ENCODE measurements at places on chromosomes 7 and 10.

GRCh38 chr7:81676813-81677212 is 93.0 kb downstream of the HGF start:
- DNase-seq, result no peak

DNA sequence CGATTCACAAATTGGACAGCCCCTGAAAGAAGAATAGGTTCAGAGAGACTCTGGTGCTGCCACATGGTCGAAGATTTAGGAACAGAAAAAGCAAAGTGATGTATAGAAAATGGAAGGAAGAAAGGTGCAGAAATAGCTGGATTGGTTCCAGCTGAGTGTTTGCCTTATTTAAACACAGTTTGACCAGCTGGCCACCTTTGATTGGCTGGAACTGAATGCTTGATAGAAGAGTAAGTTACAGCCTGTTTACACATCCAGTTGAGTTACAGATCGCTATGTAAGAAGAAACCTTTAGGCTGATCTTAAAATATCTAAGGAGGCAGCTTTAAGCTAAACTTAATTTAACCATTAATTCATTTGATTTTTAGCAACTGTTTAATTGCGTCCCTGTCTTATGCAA is 40.3 kb upstream of the KAT6B start:
- DNase-seq, result no peak

GRCh38 chr10:97059006-97059871 is 126.5 kb downstream of the SLIT1 start:
- no peak for DNase-seq

GRCh38 chr10:75029857-75030256 is 81.6 kb upstream of the SAMD8 start:
- no peak for DNase-seq

GRCh38 chr7:158740657-158741293 is 36.2 kb upstream of the NCAPG2 start:
- no peak for DNase-seq

- DNase-seq, result no peak
These were observed 46.5 kb upstream of the PTN start for GRCh38 chr7:137390076-137390475.

GRCh38 chr7:81573128-81573527 is 196.7 kb downstream of the HGF start:
- DNase-seq, result no peak
